ENCODE measurements at places on chromosomes 13 and 19.

DNA sequence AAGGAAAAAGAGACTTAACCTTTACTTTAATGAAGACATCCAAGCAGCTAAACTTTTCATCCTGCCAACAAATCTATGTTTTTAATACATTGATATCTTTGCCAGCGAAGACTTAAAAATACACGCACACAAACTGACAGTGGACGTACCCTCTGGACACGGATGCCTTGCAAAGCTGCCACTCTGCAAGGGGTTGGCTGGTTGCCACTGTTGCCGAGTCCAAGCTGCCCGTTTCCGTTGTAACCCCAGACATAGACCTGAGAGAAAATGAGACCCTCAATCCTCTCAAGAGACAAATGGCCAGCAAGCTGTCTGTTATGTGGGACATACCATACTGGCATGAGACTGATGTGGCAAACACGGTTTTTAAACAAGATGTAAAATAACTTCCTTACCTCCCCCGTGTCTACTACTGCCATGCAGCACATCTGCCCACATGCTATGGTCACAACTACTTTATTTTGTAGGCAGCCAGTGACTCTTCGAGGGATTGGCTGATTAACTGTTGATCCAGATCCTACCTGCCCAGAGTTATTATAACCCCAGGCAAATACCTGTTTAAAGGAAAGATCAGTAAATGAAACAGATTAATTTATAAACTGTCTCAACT is 21.2 kb downstream of the RCBTB2 start:
- no peak for DNase-seq

GRCh38 chr19:49442771-49443365 is 1.5 kb upstream of the SLC17A7 start:
- DNase-seq, result peak; percentile 45

DNA sequence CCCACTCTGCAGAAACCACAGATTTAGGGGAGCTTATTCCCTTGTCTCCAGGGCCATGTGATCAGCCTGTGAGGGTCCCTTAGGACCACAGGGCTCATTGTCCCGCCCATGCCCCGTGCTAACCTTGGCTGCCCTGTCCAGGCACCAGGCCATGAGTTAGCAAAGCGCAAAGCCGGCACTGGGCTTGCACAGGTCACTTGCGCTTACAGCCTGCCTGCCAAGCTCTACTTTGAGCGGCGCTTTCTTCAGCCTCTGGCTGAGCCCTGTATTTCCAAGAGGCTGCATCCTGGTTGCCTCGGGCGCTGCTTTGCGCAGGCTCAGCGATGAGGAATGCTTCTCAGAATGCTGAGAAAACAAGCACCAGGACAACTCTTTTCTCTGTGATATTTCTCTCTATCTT is 188.0 kb downstream of the TDRD3 start:
- no peak for DNase-seq

- DNase-seq, result peak; percentile 48
These were observed 23.4 kb downstream of the MBD3L2B start for GRCh38 chr19:6997679-6998445.

DNA sequence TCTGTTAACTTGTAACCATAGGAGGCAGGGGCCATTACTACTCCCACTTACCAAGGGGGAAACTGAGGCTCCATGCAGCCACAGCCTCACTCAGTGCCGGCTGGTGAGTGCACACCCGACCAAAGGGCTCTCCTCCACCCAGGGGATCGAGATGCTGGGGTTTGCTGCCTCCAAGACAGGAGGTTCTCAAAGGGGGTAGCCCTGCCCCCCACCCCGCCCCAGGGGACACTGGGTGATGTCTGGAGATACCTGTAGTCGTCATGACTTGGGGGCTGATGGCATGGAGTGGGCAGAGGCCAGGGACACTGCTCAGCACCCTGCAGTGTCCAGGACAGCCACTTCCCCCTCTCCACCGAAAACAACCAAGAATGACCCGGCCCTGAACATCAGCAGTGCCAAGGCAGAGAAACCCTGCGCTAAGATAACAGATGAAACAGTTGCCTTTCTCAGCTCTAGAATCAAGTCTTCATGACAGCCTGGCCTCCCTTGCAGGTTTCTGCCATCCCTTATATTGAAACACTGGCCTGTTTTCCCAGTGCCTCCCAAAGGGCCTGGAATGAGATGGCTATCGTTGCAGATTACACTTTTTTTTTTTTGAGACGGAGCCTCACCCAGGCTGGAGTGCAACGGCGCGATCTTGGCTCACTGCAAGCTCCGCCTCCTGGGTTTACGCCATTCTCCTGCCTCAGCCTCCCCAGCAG is 3.3 kb downstream of the REEP6 start:
- no peak for DNase-seq

- no peak for DNase-seq
These were observed 15.7 kb upstream of the IGFL4 start for GRCh38 chr19:46056536-46056935.

DNA sequence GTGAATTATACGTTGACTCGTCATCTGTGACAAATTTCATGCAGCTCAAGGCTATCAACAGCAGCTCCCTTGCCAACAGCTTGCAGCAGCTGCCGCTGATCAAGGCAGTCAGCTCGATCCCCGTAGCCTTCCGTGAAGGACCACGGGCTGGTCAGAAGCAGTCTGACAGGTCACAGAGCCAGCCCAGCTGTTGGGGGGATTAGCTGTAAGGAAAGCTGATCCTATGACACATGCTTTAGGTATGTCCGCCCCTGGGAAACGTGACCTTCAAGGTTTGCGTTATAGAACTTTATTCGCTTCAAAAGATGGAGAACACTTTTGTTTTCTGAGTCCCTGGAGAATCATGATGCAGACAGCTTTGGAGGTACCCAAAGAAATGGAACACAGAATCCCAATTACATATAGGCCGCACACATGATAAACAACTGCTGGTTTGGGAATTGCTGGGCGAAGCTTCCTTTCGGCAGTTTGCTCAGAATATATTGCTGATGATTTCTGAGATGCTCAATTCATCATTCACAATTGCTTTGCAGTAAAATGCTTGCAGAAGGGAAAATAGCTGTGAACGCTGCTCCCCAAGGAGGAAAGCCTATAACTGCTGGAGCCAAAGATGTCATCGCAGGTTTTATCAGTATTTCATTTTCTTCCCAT is 62.6 kb upstream of the USP29 start:
- no peak for DNase-seq

DNA sequence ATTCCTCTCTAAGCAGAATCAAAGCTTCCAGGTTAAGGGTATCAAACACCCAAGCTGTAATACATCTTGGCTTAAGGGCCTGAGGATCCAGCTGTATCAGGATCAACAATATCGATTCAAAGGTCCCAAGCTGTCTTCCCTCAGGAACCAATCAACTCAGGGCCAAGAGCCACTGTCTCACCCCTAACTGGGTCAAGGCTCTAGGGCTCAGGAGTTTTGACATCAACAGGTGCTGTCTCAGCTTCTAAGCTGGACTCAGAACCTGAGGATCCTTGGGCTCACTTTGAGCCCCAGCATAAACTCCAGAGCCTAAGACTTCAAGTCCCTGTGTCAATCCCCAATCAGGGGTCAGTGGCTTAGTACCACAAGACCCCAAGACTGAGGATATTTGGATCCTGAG is 917 bp downstream of the FBXW9 start:
- no peak for DNase-seq

DNA sequence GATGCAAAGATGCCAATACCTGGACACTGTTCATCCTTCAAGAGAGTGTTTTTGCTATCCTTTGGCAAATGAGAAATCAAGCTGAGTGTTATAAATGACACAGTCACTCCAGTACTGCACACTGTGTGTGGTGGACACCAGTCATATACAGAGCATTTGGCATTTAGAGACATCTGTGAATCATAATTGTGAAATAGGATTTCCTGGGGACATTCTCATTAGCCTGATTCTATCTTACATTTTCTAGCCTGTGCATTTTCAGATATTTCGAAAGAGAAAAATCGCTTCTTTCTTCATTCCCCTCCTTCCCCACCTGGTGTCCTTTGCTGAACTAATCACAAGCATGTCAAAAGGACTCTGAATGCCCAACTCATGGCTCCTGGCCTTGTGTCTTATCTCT is 781.0 kb upstream of the ARGLU1 start:
- peak; percentile 17 for DNase-seq

DNA sequence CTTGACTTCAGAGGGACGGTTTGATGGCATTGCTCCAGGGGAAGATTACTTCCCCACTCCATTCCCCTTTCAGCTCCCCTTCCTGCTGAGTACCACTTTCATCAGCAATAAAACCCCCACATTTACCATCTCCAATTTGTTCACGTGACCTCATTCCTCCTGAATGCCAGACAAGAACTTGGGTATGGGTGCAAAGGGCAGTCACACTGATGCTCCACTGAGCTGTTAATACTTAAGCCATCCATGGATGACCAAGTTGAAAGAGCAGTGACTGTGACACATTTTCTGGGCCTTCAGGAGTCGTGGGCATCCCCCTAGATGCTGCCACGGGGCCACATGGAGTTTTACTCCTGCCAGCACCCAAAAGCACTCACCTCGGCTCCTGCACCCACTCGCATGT is 93.1 kb downstream of the STOML3 start:
- DNase-seq, result no peak

DNA sequence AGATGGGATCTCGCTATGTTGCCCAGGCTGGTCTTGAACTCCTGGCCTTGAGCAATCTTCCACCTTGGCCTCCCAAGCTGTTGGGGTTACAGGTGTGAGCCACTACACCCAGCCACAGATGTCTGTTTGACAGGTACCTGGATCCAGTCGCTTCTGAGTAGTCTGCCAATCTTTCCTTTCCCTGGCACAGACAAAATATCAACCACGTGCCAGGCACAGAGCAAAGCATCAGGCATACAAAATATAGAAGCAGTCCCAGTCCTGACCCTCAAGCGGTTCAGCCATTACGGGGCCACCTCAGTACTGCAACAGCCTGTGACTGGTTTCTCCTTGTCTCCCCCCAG is 3.8 kb downstream of the ELAVL1 start:
- no peak for DNase-seq

DNA sequence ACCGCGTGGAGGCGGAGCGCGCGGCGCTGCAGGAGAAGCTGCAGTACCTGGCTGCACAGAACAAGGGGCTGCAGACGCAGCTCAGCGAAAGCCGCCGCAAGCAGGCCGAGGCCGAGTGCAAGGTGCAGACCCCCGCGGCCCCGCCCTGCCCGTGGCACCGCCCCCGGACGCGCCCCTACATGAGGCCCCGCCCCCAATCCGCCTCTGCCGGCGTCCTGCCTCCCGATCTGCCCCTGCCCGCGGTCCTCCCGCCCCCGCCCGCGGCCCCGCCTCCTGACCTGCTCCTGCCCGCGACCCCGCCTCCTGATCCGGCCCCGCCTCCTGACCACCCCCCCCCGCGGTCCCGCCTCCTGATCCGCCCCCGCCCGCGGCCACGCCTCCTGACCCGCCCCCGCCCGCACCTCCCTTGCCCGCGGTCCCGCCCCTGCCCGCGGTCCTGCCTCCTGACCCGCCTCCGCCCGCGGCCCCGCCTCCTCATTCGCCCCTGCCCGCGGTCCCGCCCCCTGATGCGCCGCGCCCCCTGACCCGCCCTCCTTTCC is 11.7 kb downstream of the PRR36 start:
- no peak for DNase-seq

GRCh38 chr13:30340331-30341250 is 33.2 kb upstream of the KATNAL1 start:
- peak; percentile 81 for DNase-seq

DNA sequence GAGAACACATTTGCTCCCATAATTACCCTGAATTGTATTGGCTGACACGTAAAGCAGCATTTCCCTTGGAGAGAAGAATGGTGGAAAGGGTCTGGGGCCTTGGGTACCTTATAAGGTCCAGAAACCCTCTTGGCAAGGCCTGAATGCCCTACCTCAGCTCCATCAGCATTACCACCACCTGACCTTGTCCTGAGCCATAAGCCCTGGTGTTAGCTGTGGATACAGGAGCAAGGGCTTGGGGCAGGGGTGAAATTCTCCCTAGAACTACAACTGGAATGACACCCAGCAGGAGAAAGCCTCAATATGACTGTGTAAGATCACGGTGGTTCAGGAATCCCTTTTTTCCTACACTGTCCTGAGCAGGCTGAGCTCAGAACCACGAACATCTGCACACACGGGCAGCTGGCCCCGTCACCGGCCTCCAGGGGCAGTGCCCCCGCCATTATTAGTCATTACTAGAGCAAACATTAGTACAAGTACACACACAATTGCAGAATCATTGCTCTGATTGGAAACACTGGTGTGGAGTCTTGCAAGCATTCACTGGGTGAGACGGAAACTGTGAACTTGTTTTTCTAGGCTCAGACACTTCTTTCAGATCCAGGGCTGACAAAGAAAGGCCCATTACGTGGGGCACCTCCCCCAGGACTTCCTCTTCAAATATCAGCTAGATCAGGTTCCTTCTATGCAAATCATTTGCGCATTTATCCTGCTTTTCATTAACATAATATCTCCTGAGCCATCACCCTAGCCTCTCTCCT is 26.8 kb upstream of the MTIF3 start:
- DNase-seq, result no peak

All from AML-193 (cell line).